ENCODE measurements at places on chromosomes 7 and 10.

- no peak for DNase-seq
These were observed 2.0 kb downstream of the WDR91 start for GRCh38 chr7:135209225-135209834.

DNA sequence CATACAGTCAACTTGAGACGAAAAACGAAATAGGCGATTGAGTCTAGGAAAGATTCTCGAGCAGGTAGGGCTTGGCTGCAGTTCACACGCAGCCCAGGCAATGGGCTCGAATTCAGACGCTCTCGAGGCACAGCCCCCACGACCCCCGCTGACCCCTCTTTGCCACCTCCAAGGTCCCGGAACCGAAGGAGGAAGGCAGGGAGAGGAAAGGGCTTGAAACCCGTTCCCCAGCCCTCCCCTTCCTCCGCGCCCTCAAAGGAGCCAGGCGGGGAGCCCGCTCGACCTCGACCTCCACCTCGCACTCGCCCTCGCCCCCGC is 441 bp downstream of the CCDC186 start:
- no peak for DNase-seq

GRCh38 chr10:84429926-84430520 is 101.6 kb downstream of the CCSER2 start:
- peak; percentile 44 for DNase-seq

DNA sequence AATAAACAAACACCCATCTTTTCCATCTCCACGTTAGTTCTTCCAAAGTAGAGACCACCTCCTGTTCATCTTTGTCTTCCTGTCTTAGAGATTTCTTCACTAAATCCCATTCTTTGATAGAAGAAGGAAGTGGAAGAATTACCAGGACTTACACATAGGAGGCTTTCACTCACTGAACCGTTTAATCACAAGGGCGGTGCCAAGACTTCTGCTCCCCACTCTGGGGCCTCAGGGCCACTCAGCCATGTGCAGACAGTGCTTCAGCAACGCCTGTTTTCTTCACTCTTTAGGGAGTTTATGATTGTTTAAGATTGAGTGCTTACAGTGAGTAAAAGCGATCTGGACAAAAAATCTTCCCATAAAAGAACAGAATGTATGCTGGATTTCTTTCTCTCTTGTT is 63.9 kb upstream of the SORCS3 start:
- DNase-seq = no peak

DNA sequence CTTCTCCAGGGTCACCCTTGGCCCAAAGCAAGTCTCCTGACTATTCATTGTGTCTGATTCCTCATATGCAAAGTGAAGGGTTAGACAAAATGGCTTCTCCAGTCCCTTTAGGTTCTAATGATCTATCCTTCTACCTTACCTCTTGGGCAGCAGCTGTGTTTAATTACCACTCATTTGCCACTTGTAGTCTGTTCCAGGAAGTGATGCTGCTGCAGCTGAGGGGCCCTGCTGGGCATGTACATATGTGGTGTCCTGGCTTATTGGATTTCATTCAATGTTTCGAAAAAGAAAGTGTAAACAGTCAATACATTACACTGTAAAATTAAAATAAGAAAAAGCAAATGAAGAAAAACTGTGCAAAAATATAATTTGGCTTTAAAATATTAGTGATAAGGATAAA is 36.6 kb downstream of the SCIN start:
- DNase-seq = no peak

DNA sequence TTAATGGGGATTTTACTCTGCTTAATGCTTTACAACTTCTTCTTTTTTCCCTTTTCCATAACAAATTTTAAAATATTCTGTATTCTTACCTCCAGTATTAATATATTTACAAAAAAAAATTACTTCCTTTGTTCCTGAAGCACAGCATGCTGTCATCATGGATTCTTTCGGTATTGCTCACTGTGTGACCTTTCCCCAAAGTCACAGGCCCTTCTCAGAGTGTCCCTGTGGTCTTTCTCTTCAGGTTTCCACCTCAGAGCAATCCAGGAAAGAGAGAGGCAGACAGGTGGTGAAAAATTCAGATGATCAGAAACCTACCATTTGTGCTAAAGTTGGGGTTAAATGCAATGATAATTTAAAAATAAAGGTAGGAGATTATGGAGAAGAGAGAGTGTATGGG is 13.0 kb downstream of the AOAH start:
- DNase-seq = no peak

GRCh38 chr10:116696919-116697318 is 45.4 kb downstream of the HSPA12A start:
- DNase-seq = no peak

- DNase-seq = no peak
These were observed 616.7 kb downstream of the CALN1 start for GRCh38 chr7:71795410-71795809.

DNA sequence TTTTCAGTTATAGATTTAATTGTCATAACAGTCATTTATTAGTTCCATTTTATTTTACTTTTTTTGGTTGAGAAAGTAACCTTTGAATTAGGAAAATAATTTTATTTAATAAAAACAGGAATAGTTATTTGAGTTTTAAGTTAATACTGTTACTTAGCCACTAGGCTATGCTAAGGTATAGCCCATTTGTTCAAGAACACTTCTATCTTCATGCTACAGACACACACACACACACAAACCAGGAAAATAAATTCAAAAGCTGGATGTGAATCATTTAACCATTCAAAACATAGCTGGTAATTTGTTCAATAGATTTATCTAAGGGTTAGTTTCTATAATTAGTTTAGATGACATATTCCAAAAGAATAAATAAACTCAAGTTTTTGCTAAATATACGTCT is 148.4 kb downstream of the RNF133 start:
- DNase-seq = no peak

DNA sequence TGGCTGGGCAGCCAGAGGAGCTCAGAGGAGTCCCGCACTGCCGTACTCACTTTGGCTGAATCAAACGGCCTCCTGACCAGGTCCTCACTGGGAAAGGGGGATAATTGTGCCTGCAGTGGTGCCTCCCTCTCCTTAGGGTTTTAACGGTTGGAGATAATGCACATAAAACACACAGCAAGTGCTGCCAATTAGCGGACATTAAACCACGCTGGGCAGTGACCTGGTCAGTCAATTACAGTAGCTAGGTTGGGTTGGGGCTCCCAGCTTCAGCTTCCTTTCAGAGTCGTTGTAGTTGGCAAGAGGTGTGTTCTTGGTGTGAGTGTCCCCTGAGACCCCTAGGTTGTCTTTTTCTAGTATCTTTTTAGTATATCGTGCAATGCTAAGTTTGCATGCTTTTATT is 146.6 kb downstream of the C10orf105 start:
- DNase-seq = no peak

DNA sequence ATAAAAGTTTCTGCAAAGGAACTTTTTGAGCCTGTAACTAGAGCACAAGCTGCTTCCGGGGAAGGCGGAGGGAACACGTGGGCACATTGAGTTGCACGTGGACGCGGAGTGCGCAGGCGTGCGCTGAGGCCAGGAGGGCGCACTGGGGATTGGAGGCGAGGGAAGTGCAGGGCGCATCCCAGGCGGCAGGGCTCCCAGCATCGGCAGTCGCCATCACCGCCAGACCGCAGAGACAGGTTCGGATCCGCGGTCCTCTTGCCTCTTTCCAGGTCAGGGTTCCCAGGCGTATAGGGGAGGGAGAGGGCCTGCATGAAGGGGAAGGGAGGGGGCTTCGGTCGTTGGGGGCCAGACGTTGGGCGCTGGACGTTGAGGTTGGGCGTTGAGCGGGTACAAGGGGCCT is at the start of gene TDRD1:
TDRD1 (plus strand) TSS at position 206 of the 400 bp plus-strand sequence. CDS start 8,479 bp downstream, outside the sequence.
- DNase-seq = no peak

- DNase-seq = no peak
These were observed 6.9 kb downstream of the IFIT1B start for GRCh38 chr10:89384474-89385340.

DNA sequence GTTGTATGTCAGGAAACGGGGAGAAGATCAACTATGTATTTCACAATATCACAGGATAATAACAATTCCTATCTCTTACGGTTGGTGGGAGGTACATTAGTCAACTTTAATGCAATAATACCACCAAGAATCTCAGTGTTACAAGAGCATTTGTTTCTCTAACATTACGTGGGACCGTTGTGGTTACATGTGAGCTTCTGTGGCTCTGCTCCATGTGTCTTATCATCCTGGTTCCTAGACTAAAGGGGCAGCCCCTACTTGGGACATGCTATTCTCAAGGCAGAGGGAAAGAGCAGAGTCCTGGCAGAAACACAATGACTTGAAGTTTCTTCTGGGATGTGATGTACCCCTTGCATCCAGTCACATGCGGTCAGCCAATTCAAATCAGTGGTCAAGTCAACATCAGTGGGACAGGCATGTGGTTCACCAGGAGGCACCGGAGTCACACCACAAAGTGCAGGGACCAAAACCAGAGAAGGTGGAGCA is 2.5 kb upstream of the ZNF22 start:
- no peak for DNase-seq

DNA sequence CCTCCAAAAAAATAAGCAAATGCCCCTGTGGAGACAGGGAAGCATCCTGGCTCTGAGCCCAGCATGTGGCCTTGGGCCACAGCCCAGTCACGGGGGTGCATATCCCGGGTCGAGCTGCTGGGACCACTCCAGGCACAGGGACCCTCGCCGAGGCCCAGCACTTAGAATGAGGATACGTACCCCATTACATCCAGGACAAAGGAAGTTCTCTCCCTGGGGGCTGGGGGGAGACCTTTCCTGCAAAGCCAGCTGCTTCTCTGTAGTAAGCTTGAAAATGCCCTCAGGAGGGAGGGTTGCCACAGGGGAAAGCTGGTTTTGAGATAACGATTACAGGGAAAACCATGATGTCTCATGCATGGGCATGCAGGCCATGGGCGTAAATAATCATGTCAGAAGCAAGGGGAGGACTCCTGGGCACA is 75.5 kb downstream of the HIPK2 start:
- no peak for DNase-seq

DNA sequence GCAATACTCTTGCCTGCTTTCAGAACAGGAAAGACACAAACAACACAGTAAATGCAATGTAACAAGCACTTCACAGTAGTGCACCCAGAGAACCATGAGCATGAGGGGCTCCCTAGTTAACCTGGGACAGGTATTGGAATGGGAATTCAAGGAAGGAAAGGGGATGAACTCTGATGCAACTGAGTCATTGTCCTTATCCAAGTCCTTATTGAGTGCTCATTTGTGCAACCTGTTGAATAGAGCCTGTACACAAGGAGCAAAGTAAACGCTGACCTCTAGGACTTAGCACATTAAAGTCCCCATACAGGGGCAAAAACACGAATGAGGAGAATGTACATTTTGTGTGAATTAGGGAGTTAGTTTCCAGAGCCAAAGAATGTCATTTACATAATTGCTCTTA is 276.4 kb upstream of the BMPER start:
- DNase-seq = no peak

DNA sequence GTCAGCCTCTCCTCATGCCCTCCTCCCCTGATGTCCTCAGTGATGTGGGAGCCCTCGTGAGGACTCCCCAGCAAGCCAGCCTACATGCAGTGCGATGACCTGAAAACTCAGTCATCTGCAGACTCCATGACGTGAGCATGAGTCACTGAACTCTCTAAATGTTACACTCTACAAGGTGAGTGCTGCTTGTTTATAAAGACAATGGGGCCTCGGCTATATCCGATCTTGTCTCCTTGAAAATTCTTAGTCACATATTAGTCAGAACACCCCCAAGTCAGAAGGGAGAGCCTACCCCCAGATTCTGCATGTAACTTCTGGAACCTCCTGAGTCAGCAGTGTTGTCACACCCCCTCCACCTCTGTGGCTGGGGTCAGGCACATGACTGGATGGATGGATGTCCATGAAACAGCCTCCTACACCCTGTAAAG is 673.8 kb downstream of the INHBA start:
- DNase-seq = no peak

- no peak for DNase-seq
These were observed 189.5 kb upstream of the MINDY3 start for GRCh38 chr10:16049782-16050181.

DNA sequence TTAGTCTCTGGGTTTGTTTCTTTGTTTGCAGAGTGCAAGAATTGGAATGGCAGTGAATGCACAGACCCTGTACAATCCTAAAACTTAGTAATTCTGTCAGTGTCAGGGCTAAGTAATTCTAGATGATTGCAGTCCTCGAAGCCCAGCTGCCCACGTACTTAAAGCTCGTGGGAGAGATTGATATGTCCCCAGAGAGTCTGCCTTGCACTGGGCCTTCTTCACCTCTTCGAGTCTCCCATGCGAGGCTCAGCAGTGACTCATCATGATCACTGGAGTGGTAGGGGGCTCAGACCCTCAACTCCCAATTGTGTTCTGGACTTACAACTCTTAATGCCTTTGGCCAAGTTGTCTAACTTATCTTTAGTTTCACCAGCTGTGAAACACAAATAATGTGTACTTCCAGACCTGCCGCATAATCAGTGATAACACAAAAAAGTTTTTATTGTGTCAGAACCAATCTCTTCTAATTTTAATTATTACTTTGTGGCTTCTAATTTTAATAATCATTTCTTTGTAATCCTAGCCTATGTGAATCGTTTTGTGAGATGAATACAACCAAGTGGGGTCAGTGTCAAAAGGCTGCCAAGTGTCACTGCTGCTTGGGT is 345.6 kb upstream of the LRGUK start:
- DNase-seq = no peak

DNA sequence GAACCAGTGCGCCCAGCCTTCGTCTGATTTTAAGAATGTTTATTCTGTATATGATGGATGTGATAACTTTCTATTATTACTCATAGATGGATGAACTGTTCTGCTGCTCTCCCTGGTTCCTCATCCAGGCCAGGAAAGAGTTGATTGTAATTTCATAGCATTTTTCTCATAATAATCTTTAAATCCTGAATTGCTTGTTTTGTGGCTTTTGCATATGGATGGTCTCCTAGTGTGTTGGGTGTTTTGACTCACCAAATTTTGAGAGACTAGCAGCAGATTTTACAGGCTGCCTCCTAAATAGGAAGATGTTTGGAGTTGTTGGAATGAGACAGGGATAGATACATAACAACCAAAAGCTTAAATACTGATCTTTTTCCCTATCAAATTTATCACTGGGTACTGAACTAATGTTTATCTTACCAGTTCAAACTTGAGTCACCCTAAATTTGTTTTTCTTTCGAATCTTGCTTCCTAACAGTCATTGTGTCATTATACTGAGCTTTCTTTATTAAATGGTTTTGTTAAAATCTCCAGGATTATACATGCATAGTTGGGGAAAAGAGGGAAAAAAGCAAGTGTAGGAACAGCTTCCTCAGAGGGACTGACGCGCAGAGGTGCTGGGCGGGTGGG is 106.0 kb upstream of the GATA3 start:
- DNase-seq = no peak

DNA sequence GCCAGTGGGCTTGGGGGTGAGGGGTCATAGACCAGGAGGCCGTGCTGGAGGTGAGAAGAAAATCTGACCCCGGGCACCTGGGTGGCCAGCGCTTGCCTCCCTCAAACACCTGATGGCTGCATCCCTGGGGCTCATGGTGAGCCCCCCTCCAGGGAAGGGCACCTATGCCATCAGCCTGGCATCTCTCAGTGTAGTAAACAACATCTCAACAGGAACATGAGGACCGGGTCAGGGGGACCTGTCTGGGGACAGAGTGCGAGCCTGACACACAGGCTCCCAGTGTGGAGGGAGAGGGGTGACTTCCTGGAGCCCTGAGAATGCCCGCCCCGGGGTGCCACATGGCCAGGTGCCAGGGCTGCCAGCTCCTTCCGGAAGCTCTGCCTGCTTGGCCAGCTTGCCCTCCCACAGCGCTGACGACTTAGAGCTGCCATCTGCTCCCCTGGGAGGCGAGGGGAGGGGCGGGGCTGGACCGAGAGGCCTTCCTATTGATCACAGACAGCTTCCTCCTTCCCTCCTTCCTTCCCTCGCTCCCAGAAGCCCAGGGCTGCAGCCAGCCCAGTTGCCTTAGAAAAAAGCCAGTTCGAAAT is 12.3 kb downstream of the STX1A start:
- DNase-seq = no peak

Measured in activated CD8-positive, alpha-beta memory T cell treated with anti-CD3 and anti-CD28 coated beads for 1 hour (primary cell).